Suppressor macrophage (primary cell): ENCODE measurements at places on chromosomes 1 and 21.

DNA sequence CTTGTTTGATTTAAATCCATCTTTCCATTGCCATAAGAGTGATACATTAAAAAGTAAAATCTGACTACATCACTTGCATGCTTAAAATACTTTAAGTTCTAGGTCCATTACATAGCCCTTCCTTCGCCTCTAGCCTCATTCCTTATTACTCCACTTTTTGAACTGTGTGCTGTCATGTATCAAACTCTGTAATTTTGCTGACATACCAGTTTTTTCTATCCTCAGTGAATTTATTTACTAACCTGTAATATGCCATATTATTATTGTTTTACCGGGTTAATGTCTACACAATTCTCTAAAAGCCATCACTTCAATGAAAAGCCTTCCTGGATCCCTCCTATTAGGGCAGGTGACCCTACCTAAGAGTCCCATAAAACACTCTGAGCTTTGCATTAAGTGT is 4.9 kb upstream of the SPRR2G start:
- DNase-seq = no peak

- no peak for DNase-seq
Measured at GRCh38 chr1:76826072-76826845, 41.0 kb upstream of the ST6GALNAC5 start.

DNA sequence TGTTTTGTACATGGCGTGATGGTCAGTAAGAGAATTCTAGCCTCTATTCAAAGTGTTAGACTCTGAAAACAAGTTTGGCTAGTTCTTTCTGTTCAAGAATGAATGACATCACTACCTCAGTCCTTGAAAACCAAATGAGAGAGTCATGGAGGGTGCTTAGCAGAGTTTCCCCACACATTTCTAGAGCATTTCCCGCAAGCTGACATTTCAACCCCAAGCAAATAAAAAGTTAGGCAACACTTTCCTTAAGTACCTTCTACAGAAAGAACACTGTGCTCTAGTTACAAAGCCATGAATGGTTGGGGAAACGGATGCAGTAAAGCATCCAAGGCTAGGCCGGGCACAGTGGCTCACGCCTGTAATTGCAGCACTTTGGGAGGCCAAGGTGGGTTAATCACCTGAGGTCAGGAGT is 47.9 kb upstream of the SLC44A3 start:
- no peak for DNase-seq

GRCh38 chr1:30966690-30967369 is 58.3 kb upstream of the SDC3 start:
- no peak for DNase-seq

- peak; percentile 45 for DNase-seq
Measured at GRCh38 chr1:203649999-203650836, 23.6 kb downstream of the ATP2B4 start.

- DNase-seq = peak; percentile 75
Measured at GRCh38 chr1:193111641-193112090, 6.5 kb upstream of the GLRX2 start.

DNA sequence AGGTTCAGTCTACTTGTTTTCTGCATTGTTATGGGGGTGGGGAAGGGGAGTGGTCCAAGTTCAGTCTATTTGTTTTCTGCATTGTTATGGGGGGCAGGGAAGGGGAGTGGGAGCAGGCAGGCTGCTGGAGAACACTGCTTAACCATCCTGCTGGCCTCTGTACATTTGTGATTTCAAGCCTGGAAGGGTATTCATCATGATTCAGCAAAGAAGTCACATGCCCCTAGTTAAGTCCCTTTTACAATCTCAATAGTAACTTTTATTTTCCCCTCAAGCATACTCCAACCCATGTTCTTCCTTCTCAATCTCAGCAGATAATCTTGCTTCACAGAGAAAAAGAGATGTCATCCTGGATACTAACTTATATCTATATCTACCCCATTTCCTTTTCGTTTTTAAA is 7.9 kb downstream of the LYST start:
- DNase-seq = no peak

DNA sequence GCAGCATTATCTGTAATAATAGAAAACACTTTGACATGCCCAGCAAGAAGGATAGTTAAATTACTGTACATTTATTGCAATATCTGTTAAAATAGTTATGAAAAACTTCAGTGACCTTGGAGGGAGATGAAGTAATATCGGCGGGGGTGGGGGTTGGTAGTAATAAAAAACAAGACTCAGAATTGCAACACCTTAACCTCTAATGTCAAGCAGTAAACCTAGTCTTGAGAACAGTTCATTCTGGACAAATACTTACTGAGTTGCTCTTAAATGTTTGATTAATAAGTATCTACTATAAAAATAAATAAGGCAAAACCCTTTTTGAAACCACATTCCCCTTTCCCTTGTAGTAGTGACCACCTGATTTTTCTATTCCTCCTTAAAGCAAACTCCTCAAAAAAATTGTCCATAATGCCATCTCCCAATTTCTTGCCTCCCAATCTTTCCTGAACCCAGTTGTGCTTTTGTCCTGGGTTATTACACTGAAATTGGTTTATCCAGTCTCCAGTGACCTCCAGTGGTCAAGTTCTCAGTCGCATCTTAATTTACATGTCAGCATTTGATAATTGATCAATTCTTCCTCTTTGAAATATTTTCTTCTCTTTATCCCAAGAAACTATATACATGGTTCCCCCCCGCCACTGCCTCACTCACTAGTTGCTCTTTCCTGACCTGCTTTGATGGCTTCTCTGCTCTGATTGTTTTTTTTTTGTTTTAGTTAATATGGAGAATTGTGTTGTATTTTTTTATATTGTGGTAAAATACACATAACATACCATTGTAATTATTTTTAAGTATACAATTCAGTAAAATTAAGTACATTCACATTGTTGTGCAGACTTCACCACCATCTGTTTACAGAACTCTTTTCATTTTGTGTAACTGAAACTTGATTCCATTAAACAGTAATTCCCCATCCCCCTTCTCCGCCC is 36.8 kb downstream of the RAP1A start:
- DNase-seq = peak; percentile 60

GRCh38 chr21:42320791-42321190 is 5.6 kb upstream of the TFF3 start:
- DNase-seq = no peak

GRCh38 chr21:44272284-44272858 is 10.7 kb upstream of the DNMT3L start:
- DNase-seq = no peak

DNA sequence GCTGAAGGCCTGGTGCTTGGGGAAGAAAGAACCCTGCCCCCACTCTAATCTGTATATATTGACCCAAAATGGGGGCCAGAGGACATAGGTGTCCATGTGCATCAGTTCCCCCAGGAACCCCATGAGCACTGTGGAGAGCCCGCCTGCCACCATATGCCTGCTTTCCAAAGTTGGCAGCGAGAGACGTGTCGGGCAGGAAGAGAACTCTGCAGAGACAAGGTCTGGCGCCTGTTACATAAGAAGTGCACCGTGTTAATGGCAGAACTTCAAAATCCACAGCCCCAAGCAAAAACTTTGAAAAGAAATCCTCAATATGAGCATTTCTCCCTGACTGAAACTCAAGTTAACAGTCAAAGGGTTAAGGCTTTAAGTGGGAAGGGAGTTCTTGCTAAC is 8.0 kb downstream of the CTNNBIP1 start:
- no peak for DNase-seq

DNA sequence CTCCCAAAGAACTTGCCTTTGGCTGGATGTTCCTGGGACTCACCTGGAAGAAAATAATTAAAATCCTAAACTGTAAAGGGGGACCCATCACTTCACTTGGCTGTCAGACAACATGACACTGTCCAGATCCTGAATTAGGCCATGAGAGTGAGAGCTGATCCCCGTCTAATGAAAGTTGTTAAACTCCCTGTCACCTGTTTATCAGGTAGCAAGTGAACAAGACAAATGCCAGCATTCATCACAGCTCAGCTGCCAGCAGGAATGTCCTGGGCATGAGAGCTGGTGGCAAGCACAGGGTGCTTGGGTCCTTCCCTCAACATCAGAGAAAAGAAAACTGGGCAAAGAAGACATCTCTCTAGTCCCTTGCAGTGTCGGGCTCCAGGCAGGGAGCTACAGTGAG is 23.8 kb downstream of the PMVK start:
- DNase-seq = no peak

GRCh38 chr1:187842406-187843165 is 1013.8 kb downstream of the PLA2G4A start:
- DNase-seq = no peak

DNA sequence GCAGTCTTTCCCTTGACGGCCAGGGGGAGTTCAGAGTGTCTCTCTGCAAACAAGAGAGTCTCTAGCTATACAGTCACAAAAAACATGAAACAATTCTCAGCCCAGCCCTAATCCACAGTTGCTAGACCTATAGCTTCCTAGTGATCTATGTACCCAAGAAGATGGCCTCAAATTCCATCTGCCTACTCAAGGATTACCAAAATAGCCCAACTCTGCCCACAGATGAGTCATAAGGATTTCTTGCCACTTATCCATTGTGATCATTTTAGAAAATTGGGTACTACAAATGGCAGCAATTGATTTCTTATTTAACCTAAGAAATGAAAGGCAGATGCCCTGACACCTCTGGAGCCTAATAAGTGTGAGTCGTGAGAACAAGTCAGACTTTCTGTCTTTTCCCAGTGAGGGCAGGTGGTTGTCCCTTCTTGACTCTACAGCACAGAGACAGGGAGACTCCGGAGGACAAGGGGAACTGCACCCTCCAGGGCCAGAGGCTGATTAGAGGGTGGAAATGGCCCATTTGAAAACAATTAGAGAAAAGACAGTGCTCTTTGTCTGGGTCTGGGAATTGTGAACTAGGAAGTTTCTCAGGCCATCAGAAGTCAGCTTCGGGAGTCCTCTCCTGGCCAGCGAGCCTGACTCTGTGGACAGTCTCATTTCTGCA is 65.4 kb downstream of the ABCA4 start:
- DNase-seq = peak; percentile 12

DNA sequence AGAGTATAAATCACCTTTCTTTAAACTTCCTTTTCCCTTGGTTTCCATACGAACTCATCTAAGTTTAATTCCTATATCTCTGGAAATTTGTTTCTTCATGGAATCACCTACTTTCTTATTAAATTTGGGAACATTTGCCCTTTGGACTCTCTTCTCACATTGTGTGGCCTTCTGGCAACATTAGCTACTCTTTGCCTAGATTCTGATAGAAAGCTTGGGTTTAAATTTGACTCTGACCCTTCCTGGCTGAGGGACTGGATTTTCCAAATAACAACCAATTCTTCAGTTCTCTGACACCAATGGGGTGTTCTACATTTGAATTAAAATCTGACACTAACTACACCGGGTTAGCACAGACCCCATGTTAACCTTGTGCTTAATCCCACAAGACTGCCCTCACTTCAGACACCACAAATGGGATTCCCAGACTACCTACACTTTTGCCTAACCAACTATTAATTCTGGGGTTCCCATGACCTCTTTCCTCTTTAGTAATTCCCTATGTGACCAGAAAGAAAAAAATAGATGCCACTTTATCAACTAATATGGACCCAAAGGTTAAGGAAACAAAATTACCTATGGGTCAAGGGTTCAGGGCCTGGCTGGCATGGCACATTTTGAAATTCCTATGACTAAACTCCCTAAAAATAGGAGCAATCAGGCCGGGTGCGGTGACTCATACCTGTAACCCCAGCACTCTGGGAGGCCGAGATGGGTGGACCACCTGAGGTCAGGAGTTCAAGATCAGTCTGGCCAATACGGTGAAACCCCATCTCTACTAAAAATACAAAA is 9.7 kb upstream of the THEM4 start:
- peak; percentile 48 for DNase-seq

GRCh38 chr1:201346337-201346939 is 31.0 kb downstream of the TNNT2 start:
- DNase-seq = peak; percentile 51

DNA sequence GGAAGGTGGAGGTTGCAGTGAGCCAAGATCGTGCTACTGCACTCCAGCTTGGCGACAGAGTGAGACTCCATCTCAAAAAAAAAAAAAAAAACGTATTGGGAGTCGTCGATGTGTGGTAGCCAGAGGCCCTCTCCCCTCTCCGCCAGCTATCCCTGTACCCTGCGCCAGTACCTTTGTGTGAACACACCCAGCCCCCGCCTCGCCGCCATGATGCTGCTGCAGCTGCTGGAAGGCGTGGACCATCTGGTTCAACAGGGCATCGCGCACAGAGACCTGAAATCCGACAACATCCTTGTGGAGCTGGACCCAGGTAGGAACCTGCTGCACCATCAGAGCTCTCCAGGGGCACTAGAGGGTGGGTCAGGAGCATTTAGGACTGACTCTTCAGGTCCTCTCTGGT is 12.2 kb downstream of the PINK1 start:
- no peak for DNase-seq

- no peak for DNase-seq
Measured at GRCh38 chr21:28937737-28938136, 54.9 kb downstream of the LTN1 start.

GRCh38 chr1:234999513-234999940 is 129.1 kb downstream of the TOMM20 start:
- no peak for DNase-seq

DNA sequence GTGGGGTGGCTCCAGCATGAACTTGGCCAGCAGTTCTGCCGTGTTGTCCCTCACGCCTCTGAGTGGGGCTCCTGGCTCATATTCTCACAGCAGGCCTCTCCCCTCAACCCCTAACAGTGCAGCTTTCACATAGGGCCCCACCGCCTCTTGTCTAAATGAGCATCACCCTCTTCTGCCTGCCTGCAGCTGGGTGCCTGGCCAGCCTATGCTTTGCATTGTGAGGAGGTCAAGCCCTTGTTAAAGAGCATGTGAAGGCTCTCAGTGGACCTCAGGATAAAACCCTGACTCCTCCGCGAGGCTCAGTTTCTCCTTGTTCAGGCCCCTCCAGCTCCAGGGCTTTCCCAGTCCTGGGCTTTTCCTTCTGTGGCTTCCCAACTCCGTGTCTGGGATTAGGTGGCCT is 34.8 kb downstream of the CRYAA start:
- no peak for DNase-seq

DNA sequence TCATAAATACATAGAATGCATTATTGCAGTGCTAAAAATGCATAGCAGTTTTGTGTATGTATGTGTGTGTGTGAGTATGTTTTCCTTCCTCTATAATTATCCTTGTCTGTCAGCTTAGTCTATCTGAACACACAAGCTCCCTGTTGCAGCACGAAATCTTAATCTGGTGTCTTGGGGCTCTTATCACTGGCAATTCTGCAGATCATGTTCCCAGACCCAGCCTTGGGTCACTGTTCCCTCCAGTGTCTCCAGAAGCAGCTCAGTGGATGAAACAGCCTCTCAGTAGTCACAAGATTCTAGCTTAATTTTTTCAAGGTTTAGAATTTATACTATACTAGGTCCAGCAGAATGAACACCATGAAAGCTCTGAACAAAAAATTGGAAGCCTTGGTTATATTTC is 777.9 kb downstream of the MRPL39 start:
- DNase-seq = no peak

DNA sequence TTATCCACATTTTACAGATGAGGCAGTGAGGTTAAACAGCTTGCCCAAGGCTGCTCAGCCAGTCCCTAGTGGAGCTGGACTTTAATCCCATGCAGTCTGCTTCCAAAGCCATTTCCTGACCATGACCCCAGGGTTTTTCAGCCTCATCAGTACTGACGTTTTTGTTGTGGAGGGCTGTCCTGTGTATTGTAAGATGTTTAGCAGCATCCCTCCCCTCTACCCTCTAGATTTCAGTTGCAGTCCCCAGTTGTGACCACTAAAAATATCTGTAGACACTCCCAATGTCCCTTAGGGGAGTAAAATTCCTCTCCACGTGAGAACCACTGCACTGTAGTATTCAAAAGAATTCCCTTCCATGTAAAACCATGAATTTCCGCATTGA is 30.2 kb upstream of the C1orf105 start:
- no peak for DNase-seq

- DNase-seq = no peak
Measured at GRCh38 chr1:47824716-47825115, 172.5 kb downstream of the TRABD2B start.

- peak; percentile 84 for DNase-seq
Measured at GRCh38 chr1:220957233-220957605, 78.0 kb downstream of the HLX start.
